CD4-positive, alpha-beta T cell treated with Interleukin-12 subunit alpha and Interleukin-12 subunit beta, for 1 hour (primary cell): ENCODE measurements at places on chromosomes 4 and X.
A peak's percentile ranks its signal among the peaks of the same experiment; 100 is the strongest.

- no peak for DNase-seq
These were observed 54.2 kb downstream of the SLC9A6 start for GRCh38 chrX:136039485-136039884.

DNA sequence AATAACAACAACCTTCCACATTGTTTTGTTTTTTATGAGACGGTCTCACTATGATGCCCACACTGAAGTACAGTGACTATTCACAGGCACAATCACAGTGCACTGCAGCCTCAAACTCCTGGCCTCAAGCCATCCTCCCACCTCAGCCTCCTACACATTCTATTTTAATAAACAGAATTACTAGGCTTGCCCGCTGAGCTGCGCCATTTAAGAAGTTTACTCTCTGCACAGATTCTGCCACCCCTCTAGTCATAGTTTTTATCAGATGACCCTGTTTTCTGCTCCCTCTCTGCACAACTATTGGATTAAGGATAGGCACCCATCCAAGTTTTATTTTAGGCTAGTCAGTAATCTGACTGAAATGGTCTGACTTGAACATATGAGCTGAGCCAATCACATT lies 11.3 kb upstream of the COX18 start:
- DNase-seq = no peak

DNA sequence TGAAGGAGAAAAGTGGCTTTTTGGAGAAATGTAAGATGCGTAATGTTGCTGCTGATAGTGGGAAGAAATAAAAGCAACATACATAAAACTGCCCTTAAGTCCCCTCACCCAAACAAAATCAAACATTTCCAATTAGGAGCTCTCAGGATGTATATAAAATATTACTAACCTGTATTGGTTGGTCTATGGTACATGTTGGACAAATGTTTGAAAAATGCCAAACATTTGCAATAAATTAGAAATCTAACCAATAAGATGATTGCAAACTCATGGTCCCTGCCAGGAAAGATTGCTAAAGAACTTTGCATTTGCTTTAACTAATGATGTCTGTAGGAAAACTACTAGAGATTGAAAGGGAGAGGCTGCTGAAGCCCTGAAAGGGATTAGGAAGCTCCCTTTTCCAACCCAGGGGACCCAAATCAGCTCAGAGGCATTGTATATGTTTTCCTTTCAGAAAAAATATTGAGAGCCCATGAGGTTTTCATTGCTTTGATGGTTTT lies 1.8 kb downstream of the SFRP2 start:
- DNase-seq = no peak

GRCh38 chrX:154799556-154800348 lies 5.5 kb downstream of the MPP1 start:
- DNase-seq = no peak

GRCh38 chrX:11430271-11430670 lies 137.1 kb downstream of the AMELX start:
- DNase-seq = no peak

GRCh38 chr4:6303943-6304342 lies 34.3 kb downstream of the WFS1 start:
- DNase-seq = no peak

- DNase-seq = no peak
These were observed 16.9 kb downstream of the OTUD5 start for GRCh38 chrX:48940404-48940955.

- no peak for DNase-seq
These were observed 28.1 kb upstream of the LGI2 start for GRCh38 chr4:25058796-25059195.

DNA sequence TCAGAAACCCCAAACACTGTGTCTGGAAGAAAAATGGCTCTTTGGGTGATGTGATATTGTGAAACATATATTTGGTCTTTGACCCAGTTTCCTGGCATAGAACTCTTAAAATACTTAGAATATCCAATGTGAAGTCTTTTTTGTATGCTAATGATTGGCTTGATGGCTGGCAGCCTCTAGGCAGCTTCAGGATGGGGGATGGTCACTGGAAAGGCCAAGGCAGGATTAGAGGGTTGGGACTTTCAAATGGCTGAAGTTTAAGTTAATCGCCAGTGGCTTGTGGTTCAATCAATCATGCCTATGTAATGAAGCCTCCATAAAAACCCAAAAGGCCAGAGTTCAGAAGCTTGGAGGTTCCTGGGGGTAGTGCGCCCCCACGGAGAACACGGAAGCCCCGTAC lies 33.5 kb upstream of the ESX1 start:
- no peak for DNase-seq

DNA sequence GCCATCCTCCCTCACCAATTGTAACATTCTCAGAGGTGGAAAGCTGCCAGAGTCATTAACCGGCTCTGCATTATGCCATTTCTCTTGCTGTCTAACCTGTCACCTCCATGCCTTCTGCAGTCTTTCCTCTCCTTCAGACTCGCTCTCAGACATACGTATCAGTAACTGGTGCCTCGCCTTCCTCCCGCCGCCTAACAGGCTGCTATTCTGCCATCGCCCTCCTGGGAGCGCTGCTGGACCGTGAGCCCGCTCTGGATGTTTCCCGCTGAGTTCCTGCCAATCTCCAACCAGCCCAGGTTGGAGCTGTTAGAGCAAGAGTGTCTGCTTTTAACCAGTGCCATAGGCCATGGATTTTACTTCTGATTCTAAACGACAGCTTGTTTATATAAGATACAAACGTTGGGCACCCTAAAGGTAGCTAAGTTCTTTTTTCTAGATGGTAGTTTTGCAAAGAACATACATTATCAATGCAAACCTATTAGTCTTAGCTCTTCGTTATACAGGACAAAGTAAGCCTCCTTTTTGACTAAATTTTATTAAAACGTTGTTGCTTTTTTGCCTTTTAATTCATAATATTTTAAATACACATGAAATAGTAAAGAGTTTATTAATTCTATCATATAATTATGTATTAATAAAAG lies 59.5 kb upstream of the NEIL3 start:
- DNase-seq = peak; percentile 74

GRCh38 chr4:185352741-185353140 lies 43.0 kb downstream of the LRP2BP start:
- DNase-seq = no peak

DNA sequence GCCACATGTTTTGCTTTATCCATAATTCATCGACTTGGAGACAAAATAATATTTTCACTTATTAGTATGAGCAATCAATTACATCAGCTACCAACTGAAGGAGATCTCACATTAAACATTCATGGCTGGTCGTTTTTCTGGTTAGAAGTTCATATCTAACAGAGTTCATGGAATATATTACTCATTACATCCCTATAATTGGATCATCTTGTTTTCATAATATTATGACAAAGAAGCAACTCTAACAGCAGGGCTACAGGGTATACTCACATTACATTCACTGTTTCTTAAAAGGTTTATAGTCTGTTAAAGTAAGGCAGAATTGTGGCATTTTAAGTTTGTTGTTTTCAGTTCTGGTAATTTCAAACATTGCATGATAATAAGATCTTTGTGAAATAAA lies 33.0 kb downstream of the GSTCD start:
- no peak for DNase-seq

- DNase-seq = no peak
These were observed 8.1 kb downstream of the CRMP1 start for GRCh38 chr4:5884796-5885195.

GRCh38 chr4:2712261-2712842 lies 43.8 kb downstream of the TNIP2 start:
- DNase-seq = no peak

GRCh38 chr4:15990570-15991285 lies 27.8 kb upstream of the FGFBP2 start:
- no peak for DNase-seq

- no peak for DNase-seq
These were observed 201.5 kb upstream of the JADE1 start for GRCh38 chr4:128608006-128608405.
